ENCODE measurements at places on chromosomes 1 and 21.

GRCh38 chr1:239843541-239843940 is 248.1 kb upstream of the FMN2 start:
- DNase-seq, result no peak

GRCh38 chr1:56215086-56215485 is 364.3 kb downstream of the PLPP3 start:
- no peak for DNase-seq

- DNase-seq, result no peak
Measured at GRCh38 chr21:30332681-30333080, 4.8 kb downstream of the KRTAP27-1 start.

GRCh38 chr1:63863145-63863544 is 89.3 kb downstream of the ROR1 start:
- no peak for DNase-seq

DNA sequence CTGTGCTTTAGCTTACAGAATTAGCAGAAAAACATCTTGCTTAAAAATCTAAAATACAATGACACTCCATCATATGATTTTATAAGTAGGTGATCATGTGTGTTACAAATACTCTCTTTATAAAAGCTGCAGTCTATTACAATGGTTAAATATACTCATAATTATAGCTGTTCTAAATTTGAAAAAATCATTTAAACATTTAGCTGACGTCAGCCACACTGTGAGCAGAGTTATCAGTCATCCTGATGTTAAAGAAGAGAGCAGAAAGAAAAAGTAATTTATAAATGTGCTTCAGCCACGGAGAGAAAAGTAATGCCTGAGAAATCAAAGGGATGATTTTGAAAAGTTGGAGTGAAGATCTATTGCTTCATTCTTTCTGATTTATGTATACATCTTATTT is 1325.9 kb upstream of the B3GALT2 start:
- DNase-seq, result no peak

GRCh38 chr21:29265690-29266479 is 32.8 kb upstream of the BACH1 start:
- no peak for DNase-seq

GRCh38 chr1:110084227-110085078 is 14.0 kb upstream of the ALX3 start:
- DNase-seq, result peak; percentile 10

GRCh38 chr1:230422221-230422981 is 3.7 kb downstream of the PGBD5 start:
- no peak for DNase-seq

DNA sequence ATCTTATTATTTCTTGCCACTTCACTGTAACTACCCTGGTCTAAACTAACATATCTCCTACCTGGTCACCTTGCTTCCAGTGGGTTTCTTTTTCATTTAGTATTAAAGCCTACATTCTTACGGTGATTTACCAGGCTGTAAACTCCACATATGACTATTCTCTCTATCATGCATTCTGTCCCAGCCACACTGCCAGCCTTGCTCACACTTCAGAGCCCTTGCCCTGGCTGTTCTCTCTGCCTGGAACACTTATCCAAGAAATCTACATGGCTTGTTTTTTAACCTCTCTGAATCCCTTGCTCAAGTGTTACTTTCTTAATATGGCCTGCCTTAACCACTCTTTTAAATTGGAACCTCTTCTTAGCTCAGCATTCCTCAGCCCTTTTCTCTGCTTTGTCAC is 212.7 kb downstream of the GPR52 start:
- no peak for DNase-seq

GRCh38 chr1:151790940-151791651 is 796 bp upstream of the TDRKH start:
- DNase-seq, result no peak

DNA sequence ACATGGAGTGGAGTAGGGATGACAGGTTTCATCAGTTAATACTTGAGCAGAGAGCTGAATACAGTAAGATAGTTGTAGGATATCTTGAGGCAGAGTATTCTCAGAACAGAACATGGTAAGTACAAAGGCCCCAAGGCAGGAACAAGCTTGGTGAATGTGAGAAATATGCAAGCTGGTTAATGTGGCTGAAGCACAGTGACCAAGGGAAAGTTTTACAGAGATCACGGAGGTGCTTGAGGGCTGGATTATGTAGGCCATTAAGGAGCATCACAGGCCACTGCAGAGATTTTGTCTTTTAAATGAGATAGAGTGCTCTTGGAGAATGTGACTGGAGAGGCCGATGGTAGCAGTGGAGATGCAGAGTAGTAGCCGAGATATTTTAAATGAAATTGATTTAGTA is 54.0 kb upstream of the BOLA1 start:
- DNase-seq, result no peak

GRCh38 chr1:43554444-43554992 is 23.8 kb downstream of the PTPRF start:
- DNase-seq, result peak; percentile 65

DNA sequence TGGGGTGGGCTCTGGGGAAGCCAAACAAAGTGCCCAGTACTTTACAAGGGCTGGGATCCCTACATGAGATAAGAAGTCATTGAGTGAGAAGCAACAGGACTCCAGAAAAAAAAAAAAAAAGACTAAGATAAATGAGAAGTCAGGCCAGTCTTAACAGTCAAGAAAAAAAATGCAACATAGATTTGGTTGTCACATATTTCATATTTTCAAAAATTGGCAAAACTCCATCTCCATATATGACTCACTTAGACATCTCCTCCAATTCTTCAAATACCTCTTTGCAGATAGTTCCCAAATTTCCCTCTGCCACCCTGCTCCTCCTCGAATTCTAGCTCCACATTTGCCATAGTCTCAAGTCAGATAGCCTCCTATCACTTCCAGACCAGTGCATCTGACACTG is 20.9 kb upstream of the SIPA1L2 start:
- no peak for DNase-seq

DNA sequence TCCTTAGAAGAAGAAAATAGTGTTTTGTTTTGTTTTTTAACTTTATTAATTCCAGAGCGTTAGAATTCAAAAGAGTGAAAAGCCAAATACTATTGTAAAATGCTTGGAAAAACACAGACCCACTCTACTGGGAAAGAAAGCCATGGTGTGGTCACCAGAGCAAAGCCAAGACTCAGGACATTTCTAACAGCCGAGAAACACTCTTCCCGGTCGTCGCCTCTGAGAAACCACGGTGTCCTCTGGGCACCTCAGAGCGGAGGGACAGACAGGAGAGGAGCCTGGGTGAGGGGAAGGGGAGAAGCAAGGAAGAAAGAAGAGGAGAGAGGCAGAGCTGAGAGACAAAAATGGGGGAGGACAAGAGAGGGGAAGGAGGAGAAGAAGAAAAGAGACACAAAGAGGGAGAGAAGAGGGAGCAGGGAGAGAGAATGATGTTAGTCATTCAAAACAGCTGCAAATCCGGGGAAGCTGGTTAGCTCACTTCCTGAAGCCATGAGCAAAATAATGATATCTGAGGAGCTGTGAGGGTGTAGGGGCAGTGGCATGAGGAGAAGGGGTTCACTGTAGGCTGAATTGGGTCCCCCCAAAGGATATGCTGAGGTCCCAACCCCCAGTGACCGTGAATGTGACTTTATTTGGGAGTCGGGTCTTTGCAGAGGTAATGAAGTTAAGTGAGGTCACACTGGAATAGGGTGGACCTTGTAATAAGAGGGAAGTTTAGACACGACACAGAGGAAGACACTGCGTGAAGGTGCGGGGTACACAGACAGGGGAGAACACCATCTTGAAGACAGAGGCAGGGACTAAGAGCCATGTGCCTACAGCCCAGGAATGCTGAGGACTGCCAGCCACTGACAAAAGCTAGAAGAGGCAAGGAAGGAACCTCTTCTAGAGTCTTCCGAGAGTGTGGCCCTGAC is 58.2 kb upstream of the DMRTB1 start:
- peak; percentile 52 for DNase-seq

GRCh38 chr1:2382621-2383361 is 8.6 kb downstream of the MORN1 start:
- no peak for DNase-seq

DNA sequence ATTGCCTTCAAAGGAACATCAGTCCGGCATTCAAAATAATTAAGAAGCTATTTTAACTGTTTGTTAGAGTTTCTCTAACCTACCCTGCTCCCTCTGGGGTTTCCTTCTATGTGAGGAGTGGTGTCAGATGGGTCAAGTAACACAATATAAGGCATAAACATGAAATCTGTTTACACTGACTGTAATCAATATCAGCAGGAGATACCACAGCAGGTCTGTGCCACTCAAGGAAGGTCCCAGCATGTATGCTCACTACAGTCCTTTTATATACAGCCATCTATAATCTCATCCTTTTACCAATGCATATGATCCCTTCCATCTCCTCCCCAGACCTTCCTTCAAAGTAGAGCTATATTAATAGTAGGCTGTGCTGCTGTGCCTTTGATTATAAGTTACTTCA is 25.4 kb downstream of the EEIG2 start:
- no peak for DNase-seq

DNA sequence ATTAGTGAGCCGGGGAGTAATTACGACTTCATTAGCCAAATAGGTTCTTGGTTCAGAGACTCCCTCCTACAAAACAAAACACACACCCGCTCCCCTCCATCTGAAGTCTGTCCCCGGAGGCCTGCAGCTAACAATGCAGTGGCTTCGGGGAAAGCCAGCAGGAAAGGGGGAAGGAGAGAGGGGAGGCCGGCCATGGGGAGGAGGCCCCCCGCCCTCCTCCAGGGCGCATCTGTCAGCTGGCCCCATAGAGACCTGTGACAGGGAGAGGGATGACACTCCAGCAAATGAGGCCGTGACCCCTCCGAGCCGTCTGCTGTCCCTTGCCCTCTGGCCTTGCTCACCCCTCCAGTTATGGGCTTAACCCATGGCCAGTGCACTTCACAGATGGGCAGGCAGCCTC is 12.1 kb upstream of the CNTN2 start:
- DNase-seq, result no peak

DNA sequence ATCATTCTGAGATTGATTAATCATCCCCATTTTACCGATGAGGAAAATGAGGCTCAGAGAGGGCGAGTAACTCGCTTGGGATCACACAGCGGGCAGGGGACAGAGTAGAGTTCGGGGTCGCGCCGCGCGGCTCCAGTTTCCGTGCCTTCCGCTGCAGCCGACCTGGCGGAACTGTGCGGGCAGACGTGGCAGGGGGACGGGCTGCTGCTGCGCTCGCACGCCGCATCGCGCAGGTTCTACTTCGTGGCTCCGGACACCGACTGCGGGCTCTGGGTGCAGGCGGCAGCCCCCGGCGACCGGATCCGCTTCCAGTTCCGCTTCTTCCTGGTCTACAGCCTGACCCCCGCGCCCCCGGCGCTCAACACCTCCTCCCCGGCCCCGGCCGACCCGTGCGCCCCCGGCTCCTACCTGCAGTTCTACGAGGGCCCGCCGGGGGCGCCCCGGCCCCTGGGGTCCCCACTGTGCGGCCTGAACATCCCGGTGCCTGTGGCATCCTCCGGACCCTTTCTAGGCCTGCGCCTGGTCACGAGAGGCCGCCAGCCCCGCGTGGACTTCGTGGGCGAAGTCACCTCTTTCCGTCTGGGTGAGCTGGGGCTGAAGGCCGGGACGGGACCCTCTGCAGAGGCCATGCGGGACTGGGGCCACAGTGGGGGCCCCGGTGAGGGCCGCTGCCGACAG is 2.3 kb downstream of the LDLRAD2 start:
- no peak for DNase-seq

DNA sequence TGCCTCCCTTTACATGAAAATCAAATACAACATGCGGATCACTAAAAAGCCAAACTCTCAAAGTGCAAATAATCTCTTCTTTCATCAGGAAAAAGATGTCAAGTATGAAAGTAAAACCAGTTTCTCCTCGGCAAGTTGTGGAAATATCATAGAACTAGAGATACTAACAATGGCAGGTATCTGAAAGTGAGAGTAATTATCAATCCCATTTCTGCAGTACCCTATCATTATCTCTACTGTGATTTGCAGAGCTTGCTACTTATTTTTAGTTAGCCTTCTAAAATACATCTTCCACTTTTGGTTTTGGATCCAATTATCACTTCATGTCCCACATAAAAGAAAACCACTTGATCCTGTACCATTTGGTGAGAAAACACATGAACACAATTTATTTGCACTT is 3.0 kb downstream of the TP53BP2 start:
- no peak for DNase-seq

DNA sequence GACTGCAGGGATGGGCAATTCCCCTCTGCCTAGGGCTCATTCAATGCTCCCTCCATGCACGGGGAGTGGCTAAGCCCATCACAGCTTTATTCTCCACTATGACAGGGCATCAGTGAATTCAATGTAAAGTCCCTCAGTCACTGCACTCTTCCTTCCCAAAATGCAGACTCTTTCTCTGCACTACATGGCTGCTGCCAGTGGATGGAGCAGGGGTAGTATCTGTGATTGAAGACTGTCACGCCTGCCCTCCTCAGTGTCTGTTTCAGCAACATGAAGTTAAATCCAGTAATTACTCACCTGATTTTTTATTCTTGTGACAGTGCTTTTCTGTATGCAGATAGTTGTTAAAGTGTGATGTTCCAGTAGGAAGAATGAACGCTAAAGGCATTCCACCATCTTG is 1323.2 kb downstream of the AMY1C start:
- DNase-seq, result no peak

DNA sequence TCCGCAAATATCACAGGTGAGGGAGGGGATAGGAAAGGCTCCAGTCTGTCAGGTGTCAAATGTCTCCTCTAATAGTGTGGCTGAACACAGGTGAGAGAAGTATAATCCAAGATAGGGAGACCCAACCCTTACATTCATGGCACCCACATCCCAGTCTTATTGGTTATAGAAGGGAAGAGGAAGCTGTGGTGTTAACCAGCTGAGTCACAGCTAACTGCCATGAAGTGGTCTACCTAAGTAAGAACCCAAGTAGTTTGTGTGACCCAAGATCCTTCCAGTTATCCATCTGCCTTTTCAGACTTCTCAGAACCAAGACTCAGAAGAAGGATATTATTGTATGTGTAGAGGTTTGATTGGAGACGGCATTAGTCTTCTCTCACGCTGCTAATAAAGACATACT is 37.1 kb downstream of the DDAH1 start:
- no peak for DNase-seq

DNA sequence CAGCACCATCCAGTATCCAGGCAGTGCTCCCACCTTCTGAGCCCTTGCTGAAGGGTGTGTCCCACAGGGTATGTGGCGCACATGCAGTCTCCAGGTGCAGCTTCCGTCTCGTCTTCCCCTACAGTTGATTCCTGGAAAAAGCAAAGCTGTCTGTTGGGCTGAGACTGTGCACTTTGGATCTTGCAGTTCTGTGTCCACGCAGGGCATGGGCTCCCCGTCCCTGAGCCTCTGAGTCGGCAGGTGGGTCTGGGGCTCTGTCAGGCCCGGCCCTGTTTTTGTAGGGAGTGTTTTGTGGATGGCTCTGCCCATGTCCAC is 32.8 kb downstream of the SNAP47 start:
- DNase-seq, result no peak

DNA sequence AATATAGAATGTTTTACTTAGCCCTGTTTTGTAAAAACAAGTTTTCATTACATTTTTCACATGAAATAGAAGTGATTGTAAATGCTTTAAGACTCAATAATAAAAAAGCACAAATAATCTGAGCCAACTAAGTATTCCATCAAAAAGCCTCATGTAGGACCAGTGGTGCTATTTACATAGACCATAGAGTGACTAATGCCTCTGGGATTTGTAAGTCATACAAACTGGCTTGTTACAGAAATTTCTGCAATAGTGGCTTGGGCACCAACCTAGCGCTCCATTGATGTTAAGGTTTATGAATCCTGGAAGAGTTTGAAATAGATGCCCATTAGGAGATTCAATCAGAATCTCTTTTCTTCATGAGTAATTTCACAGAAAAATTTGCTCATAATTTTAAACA is 31.9 kb downstream of the ZMYM1 start:
- no peak for DNase-seq

- peak; percentile 60 for DNase-seq
Measured at GRCh38 chr1:92992054-92992453, 30.8 kb upstream of the DIPK1A start.
